ELR (cell line): ENCODE measurements at places on chromosomes 6 and 20.

GRCh38 chr6:156691018-156691417, 86.2 kb upstream of the ARID1B start:
- no peak for DNase-seq

- peak; percentile 56 for DNase-seq
These were observed 639 bp upstream of the CD24 start for GRCh38 chr6:106974999-106975737.

DNA sequence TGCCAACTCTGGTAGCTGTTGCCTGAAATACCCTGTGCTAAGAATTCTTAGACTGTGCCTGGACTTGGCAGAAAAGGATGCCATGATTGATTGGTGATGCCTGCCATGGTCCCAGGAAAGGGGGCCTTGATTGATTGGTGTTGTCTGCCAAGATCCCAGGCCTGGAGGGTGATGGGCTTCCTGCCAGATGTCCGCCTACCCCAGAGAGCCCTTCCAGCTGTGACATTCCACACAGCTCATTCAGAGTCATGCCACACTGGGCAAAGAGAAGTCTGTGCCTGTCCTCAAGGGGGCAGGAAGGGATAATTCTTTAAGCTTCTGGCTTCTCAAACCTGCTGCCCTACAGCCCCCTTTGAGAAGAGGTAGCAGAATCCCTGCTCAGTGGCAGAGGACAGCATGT, 24.6 kb downstream of the RIMS4 start:
- peak; percentile 34 for DNase-seq

DNA sequence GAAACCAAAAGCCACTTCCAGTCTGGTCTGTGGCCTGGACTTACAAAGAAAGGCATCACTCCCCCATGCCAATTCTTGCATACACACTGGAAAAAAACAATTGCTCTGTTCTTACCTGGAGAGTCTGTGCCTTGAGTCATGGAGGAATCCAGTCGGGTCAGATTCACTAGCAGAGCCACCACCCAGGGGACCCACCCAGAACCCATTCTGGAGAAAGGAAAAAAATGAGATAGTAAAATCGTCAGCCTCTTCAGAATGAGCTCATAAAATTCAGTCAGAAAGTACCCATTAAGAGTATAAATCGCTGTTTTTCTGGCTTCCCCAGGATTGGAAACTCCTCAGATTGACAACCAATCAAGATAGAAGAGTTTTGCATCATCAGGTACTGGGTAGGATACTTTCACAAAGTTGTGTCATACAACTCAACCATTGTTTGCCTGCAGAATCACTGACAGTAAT, at the start of gene HLA-DOB:
TSS of gene HLA-DOB (minus strand) at position 257 of the 459 bp plus-strand sequence. CDS start at position 206, 51 bp downstream.
- DNase-seq = peak; percentile 44

GRCh38 chr6:86966271-86966670, 28.9 kb downstream of the HTR1E start:
- DNase-seq = no peak

DNA sequence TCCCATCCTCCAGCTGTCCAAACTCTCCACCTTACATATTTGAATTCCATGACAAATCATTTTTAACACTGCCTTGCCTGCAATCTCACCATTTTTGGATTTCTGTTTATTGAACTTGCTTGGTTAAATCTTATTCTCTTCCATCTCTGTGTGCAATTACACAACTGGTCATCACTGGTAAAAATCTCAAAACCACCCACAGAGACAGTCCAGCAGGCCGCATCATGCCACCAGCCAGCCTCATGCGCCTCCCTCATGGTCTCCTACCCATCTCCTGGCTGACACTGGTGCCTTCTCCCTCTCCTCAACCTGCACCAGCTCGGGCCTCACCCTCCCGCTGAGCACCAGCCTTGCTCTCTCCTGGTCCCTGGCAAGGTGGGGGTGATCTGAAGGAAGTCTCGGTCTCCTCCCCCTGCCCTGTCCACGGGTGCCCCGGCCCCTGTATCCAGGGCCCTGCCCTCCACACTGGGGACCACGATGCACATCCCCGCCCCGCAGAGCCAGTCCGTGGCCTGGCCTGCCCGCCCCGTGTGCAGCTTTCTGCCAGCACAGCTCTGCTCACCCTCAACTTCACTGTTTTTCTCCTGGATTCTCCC, 92.0 kb downstream of the THBS2 start:
- no peak for DNase-seq

DNA sequence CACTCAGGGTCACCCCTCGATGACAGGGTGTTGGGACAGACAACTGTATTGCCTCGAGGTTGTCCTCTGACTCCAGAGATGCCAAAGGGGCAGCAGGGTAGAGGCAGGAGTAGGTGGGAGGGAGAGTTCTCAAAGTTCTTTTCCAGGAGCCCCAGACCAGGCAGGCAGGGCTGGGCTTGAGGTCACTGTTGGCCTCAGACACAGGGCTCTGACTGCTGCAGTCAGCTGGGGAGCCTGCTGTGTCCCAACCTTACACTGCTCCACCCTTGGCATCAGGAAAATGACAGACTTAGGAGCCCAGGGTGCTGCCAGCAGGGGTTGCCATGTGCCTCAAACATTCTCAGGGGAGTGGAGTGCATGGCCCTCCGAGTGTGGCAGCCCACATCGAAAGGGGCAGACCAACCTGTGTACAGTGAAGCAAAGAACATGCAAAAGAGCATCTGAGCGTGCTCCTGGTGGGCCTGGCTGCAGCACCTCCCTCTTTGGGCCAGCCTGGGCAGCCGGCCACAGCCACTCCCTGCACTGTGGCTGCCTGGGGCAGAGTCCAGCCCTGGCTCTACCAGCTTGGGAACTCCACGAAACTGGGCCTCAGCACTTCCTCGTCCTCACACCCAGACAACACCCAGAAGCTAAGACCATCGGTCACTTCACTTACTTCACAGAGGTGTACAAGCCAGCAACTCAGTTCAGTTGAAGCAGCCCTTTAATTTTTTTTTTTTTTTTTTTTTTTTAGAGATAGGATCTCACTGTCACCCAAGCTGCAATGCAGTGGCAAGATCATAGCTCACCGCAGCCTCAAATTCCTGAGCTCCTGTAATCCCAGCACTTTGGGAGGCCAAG, 24.0 kb downstream of the C6orf132 start:
- peak; percentile 25 for DNase-seq
